Kidney (tissue), 22 donors: ENCODE measurements at places on chromosomes 5 and 9. TPM values are rescaled to one million over a fixed set of nuclear protein-coding genes. Genes with fewer than 3 reads are reported as not detected.

TARS1 gene
- total RNA-seq, result 99.5 TPM

DNA sequence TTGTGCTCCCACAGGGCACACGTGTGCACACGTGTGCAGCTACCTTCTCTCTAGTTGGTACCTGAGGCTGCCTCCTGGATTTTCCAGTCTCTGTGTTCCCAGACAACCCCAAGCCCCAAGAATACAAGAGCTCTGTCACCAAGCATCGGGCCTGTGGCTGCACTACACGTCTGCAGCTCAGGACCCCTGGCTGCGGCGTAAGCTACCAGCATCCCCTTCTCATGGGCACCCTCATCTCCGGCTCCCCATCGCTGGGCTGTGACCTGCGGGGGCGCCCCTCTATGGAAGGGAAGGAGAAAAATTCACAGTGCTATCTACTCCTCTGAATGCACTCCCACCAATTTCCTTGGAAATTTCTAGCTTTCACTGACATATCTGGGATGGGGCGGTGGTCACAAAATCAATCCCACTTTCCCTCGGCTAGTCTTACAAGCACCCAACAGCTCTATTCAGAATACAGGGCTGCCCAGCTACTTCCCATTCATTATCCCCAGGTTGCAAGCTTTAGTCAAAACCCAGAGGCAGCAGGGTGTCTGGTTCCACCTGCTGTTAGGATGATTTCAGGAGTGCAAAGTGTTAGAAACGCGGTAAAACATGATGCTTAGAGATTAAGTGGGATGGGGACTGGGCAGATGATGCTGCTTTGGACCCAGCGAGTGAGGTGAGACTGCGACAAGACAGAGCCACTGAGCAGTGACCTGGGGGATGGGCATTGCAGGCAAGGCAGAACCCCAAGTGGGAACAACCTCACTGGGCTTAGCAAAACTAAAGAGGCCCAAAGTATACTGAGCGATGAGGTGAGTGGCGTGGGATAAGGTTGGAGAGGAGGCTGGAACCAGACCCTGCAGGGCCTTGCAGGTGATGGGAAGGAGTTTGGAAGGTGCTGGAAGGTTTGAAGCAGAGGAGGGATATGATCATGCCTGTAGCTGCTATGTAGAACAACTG lies 121.7 kb downstream of the KCNIP1 start:
- DNase-seq, result no peak

DNA sequence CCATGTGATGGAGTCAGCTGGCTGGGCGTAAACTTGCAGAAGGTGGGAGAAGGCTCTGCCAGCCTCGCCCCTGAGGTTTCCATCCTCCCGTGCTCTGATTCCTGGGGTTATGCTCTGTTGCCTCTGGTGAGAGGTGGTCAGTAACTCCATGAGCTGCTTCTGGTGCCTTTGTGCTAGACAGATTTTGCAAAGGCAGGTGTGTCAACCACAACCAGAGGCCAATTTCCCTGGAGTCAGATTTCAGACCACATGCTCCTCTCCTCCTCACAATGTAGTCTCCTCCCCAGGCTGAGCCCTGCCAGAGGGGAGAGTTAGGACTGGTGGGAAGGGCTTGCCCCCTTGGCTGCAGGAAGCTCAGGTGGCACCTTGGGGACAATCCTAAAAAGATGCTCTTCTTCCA lies 38.8 kb upstream of the TENT4A start:
- no peak for DNase-seq

DNA sequence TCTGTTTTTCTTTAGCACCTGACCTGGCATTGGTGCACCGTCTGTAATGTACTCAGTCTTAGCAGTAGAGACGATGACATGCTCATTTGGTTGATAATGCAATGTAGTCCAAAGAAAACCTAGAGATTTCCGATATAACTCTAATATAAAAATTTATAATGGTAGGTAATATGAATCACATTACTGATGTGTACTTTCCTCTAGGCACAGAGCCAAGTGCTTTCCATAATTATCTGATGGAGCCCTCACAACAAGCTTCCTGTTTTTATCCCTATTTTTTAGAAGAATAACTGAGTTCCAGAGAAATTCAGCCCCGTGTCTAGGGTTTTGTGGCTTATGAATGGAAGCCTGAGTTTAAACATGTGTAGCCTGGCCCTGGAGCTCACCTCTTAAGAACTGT lies 53.7 kb downstream of the KDM4C start:
- DNase-seq, result no peak

DNA sequence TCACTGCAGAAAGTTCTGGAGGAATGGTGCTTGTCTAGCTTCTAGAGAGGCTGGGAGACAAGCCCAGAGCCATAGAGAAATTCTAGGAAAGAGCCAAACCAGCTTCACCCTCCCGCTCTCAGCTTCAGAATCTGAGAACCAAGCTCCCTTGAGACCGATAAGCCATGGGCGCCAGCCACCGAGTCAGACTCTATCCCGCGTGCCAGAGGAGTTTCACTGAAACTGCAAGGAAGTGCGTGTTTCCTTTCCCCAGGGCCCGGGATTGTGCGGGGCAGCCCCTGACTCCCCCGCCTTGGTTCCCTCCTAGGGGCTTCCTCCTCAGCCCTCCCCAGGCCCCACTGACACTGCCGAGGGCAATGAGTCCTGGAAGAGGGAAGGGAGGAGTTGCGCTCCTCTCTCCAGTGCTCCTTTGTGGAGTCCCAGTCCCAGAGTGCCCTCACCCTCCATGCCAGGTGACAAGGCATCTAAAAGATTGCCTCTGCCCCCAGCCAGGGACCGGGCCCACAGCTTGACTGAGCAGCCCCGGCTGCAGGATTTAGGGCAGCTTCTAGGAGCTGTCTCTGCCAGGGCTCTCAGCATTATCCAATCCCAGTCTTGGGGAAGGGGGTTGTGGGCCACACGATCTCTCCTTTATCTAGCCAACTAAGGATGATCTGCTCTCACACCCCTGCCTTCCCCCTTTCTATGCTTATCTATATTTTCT lies 18.4 kb upstream of the TCF7 start:
- DNase-seq, result no peak

SH3TC2 gene
- total RNA-seq, result 1.3 TPM

FAM200C gene
- total RNA-seq, result 4.8 TPM
